ENCODE measurements at places on chromosomes 2 and 18.

DNA sequence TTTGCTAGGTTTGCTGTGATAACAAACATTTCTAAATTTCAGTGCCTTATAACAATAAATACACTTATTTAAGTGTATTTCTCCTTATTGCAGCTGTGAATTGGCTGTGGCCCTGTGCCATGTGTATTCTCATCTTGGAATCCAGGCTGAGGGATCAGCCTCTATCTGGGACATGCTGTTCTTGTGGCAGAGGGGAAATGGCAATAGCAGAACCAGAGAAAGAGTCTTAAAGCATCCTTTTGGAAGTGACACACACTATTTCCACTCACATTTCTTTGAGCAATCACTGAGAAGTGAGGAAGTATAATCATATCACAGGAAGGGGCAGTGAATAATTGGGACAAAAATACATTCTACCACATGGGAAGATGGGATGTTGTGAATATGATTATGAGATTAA lies 66.2 kb upstream of the PROKR1 start:
- no peak for DNase-seq

DNA sequence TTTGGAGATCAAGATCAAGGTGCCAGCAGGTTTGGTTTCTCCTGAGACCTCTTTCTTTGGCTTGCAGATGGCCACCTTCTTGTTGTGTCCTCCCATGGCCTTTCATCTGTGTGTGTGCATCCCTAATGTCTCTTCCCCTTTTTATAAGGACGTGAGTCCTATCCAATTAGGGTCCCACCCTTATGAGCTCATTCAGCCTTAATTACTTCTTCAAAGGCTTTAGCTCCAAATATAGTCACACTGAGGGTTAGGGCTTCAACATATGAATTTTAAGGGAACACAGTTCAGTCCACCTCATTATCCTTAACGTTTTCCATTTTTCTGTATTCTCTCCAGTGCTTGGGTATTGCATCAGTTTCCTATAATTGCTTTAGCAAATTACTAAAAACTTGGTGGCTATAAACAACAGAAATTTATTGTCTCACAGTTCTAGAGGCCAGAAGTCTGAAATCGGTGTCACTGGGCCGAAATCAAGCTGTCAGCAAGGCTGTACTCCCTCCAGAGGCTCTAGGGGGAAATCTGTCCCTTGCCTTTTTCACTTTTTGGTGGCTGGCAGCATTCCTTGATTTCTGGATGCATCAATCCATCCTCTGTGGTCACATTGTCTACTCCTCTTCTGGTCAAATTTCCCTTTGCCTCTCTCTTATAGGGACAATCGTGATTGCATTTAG lies 34.1 kb downstream of the CDC42EP3 start:
- DNase-seq = no peak

DNA sequence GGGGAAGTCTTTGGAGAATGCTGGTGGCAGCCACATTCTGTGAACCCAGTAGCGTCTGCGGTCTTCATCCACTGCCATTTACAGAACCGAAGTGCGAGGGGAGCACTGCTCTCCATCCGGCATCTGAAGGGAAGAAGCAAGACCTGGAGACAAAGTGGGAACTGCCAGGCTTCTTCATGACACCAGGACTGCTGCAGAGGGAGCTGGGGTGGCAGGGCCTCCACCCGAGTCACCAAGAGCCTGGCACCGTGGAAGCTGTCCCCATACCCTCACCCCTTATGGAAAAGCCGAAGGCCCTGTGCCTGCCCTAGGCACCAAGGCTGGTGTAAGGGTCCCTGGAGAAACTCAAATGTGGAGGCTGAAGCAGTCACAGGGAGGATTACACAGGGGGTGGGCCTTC lies 79.8 kb downstream of the CIB4 start:
- DNase-seq = no peak

DNA sequence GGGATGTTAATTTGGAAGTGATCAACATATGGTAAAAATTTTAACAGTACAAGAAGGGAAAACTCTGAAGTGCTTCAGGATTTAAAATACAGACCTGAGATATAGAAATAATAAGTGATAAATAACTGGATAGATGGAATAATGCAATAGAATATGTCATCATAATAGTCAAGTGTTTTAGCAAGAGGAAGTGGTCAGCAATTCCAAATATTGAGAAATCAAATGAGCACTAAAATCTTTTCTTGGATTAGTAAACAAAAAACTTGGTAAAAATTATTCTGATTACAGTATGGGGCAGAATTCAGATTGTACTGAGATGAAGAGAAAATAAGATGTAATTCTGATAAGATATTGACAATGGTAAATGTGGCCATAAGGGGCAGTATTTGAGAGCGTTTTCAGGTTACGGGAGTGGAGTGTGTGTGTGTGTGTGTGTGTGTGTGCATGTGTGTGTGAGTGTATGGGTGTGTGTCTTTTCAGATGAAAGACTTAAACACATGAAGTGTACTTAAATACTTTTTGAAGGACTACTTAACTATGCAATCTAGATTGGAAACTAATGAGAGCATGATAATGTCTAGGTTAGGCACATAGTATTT lies 217.9 kb upstream of the ITGA4 start:
- no peak for DNase-seq

GRCh38 chr2:4662161-4662779 lies 958.9 kb downstream of the DCDC2C start:
- DNase-seq = no peak

DNA sequence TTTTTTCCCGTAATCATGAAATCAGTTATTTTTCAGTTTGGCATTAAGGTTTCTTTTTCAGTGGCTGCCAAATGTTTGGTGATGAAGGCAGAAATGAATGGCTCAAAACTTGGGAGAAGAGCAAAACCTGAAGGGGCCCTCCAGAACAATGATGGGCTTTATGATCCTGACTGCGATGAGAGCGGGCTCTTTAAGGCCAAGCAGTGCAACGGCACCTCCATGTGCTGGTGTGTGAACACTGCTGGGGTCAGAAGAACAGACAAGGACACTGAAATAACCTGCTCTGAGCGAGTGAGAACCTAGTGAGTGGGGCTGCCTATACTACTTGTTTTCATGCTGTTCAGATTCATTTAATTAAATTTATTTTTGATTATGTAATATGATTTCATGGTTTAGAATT lies 29.2 kb upstream of the MSH2 start:
- DNase-seq = no peak

DNA sequence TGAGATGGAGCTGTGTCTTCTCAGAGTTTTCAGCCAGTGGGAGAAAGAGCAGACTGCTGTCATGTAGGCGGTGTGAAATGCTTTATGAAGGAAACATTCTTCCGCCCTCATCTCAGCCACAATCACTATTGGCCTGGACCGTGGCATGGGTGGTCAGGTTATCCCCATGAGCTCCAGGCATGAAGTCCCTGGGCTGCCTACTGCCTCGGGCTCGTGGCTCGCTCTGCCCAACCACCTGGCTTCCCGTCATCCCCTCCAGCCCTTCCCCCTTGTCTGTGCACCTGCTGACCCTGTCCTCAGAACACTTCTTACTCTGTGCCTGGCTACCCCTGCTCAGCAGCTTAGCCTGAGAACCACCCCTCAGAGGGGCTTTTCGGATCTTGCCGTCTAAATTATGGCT lies 15.5 kb downstream of the COLEC11 start:
- DNase-seq = no peak

DNA sequence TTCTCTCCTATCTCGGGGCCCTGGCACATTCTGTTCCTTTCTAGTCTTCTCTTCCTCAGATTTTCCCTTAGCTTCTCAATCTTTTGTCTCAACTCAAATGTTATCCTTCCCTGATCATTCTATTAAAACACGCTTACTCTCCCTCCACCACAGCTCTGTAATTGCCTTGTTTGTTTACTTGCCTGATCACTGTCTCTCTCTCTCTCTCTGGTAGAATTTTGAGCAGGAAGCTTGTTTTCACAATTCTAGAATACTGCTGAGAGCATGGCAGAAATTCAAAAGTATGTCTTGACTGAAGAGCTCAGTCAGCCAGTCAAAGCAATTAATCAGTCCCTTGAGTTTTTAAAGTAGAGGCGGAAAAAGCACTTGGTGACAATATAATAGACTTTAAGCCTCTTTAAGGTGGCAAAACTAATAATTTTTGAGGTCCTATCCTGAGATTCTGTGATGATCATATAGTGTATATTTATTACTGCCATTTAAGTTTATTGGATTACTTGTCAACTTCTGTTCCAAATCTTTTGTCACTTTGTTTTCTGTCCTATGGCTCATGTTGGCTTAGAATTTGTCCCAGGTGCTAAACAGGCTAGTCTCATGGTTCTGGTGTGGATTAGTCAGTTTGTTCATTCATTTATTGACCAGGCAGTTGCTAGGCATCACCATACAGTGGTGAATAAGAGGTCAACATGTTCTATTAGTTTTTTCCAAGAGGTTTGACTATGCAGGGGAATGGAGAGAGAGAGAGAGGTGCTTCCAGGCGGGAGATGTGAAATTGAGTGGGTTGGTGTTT lies 2.3 kb downstream of the PSMD1 start:
- no peak for DNase-seq

DNA sequence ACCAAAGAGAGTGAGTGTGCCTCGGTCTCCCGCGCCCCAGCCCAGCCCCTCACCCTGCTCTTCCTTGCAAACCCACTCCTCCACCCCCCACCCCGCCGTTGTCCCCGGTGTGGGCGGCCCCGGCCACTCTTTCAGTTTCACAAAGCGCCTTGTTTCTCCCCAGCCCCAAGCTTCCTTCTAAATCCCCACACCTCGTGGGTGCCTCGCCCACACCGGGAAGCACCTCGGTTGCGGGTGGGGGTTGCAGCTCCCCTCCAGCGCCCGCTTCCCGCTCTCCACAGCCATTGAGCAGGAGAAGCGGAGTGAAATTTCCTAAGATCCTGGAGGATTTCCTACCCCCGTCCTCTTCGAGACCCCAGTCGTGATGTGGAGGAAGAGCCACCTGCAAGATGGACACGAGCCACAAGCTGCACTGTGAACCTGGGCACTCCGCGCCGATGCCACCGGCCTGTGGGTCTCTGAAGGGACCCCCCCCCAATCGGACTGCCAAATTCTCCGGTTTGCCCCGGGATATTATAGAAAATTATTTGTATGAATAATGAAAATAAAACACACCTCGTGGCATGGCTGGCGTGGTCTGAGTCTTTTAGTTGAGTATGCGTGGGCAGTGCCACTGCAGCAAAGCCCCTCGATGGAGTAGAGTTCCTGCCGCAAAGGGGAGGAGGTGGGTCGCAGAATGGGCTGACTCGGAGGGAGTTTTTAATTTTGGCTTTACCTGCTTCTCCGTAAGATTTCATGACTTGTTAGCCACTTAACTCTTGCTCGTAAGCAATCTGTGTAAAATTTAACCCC lies 848 bp downstream of the TMSB10 start:
- DNase-seq = no peak

GRCh38 chr2:125169022-125169763 lies 1144.1 kb downstream of the CNTNAP5 start:
- no peak for DNase-seq

DNA sequence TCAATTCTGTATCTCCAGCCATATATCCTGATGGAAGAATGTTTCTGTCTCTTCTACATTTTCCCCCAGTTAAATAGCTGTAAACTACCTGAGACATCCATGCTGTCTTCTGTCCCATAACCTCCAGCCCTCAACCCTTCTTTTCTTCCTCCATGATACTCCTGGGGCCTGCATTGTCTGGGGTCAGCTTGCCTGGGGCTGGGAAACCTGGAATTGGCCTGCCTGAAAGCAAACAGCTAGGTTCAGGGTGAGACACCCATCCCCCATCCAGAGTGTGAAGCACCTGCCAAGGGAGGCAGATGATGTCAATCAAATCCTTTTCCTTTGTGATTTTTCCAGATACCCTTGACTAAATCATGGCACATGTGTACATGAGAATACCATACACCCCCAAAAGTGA lies 313.7 kb upstream of the MGAT5 start:
- DNase-seq = no peak

DNA sequence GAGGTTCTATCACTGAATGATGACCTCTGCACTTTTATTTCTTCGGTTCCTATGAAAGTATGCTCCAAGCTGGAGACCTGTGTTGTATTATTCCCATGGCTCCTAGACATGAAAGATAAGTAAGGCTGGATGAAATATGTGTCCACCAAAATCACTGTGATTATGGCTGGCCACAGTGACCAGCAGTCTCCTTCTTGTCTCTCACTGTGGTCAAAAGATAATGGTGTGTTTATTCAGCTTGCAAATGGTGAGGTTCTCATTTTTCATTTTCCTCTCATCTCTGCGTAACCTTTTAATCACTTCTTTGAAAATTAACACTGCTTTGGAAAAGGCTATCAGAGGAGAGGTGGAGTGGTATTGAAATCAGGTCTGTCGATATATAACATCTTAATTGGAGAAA lies 107.8 kb upstream of the DAPL1 start:
- DNase-seq = no peak

DNA sequence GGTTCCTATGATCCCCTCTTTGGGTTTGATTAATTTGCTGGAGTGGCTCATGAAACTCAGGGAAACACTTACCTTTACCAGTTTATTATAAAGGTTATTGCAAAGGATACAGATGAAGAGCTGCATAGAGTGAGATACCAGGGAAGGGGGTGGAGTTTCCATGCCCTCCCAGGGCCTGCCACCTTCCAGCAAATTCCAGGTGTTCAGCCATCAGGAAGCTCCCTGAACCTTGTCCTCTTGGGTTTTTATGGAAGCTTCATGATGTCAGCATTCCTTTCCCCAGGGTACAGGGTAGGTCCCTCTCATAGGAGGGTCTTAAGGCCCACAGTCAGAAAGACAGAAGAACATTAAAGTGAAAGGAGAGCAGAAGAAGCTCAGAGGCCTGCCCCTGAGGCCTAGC lies 123.9 kb upstream of the DCC start:
- DNase-seq = no peak

DNA sequence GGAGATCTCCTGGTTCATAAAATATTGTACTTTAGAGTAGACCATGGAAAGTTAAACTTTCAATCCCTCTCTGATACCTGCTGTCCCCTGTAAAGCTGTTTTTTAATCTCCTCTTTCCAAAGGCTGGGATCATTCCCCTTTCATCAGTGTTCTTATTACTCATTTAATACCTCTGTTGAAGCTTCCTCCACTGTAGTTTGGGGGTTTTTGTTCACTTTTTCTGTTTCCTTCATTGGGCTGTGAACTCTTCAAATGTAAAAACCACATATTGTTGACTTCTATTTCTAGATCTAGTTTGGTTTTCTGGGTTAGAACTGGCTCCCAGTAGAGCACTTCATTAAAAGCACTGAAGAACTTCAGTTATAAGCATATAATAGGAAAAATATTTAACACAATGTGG lies 598.1 kb downstream of the RNF144A start:
- DNase-seq = no peak

- no peak for DNase-seq
Measured at GRCh38 chr2:240248721-240249422, 108.4 kb upstream of the OTOS start.

GRCh38 chr2:190501702-190502407 lies 32.7 kb downstream of the NEMP2 start:
- no peak for DNase-seq

DNA sequence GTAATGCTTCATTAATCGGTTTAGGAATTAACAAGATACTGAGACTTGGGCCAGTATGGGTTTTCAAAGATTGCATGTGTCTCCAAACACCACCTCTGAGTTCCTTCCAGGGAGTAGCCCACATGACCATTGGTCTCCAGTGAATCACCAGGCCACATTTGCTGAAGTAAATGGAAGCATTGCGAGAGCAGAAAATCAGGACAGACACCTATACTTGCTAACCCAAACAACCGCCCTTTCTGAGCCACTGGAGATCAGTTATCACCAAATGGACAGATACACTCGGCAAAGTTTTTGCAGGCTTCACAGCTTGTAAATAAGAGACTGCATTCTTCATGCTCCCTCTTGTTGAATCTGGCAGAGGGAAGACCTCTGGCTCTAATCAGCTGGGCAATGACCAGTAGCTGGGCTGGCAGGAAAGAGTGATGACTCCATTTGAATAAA lies 40.9 kb downstream of the GATA6 start:
- DNase-seq = no peak

All from stimulated activated CD8-positive, alpha-beta memory T cell treated with anti-CD3 and anti-CD28 coated beads, Interleukin-4, amount 100 ng/mL, for 4 hours (primary cell).